ENCODE measurements at places on chromosomes 3 and 15. TPM values are rescaled to one million over a fixed set of nuclear protein-coding genes. Genes with fewer than 3 reads are reported as not detected.

The NR2F2 gene
- total RNA-seq: 28.1 TPM

The POTEB gene
- not detected for total RNA-seq

DNA sequence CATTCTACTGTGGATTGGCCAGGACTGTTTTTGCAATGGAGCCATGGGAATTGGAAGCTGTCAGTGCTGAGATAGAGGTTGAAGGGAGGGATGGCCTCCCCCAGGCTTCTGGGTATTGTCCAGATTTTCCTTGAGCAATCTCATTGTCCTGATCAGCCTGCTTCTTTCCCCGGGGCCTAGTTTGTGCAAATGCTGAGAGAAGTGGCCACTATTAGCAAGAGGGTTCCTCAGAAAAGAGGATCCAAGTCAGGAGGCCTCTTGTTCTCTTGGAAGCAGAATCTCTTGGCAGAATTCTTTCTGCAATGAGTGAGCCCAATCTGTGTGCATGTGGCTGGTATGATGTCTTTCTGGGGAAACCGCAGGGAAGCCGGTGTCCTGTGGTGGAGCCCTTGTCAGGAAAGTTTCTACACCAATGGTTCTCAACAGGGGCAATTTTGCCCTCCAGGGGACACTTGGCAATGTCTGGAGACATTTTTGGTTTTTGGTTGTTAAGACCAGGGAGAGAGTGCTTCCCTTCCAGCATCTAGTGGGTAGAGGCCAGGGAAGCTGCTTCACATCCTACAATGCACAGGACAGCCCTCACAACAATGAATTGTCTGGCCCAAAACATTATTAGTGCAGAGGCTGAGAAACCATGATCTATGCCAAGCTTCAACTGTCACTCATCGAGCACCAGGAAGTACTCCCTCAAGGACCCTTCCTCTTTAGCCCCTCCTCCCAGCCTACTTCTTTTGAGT is 2.0 kb downstream of the LIPC start:
- H3K4me3 ChIP-seq: no peak overlapping the region
- no peak for DNase-seq
- H3K36me3 ChIP-seq: no peaks in the 10 kb centered on the region
- H3K27ac ChIP-seq: no peak overlapping the region
- H3K27me3 ChIP-seq: no peaks in the 10 kb centered on the region

DNA sequence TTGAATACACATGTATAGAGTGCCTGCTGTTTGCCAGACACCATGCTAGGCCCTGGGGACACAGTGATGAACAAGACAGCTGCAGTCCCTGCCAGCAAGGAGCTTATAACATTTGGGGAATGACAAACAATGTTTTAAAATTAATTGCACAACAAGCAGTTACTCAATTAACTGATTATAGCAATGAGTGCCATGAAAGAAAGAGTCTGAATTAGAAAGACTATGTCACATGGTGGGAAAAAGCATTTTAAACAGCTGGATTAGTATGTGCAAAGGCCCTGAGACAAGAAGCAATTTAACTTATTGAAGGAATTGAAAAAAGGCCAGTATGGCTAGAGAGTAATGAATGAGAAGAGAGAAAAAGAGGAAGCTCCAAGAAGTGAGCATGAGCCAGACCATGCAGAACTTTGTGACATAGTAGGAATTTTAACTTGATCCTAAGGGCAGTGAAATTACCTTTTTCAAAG is 64.5 kb upstream of the PLXNA1 start:
- H3K4me3 ChIP-seq: no peak overlapping the region
- no peaks in the 10 kb centered on the region for H3K27me3 ChIP-seq
- H3K4me1 ChIP-seq: no peaks in the 10 kb centered on the region
- H3K36me3 ChIP-seq: no peaks in the 10 kb centered on the region
- H3K27ac ChIP-seq: no peak overlapping the region

The TRA2B gene
- 208 TPM for total RNA-seq

GRCh38 chr3:123521179-123521969 is 63.5 kb downstream of the HACD2 start:
- no peak overlapping the region for H3K27ac ChIP-seq
- no peak overlapping the region for H3K4me3 ChIP-seq
- peak; percentile 54 for DNase-seq
- H3K27me3 ChIP-seq: no peaks in the 10 kb centered on the region
- H3K36me3 ChIP-seq: peaks cover 5% of the 10 kb centered on the region
- H3K4me1 ChIP-seq: no peaks in the 10 kb centered on the region

DNA sequence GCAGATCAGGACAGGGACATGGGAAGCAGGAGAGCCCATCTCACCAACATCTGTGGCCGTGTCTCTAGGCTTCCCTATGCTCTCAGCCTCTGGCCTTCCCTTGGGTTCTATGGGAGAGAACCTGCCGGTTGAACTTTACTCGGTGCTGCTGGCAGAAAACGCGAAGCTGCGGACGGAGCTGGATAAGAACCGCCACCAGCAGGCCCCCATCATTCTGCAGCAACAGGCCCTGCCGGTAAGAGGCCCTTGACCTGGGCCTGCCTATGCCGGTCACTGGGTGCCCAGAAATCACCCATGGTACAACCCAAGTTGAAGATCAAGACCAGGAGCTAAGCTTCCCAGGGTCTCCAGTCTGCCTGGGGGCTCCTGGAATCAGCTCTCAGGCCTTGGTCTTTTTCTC is 34.8 kb downstream of the CYP11A1 start:
- H3K27ac ChIP-seq: no peak overlapping the region
- no peaks in the 10 kb centered on the region for H3K4me1 ChIP-seq

The SCG3 gene
- total RNA-seq: not detected

GRCh38 chr15:64166102-64166890 is 3.5 kb upstream of the PPIB start:
- H3K36me3 ChIP-seq: peaks cover 11% of the 10 kb centered on the region
- H3K27me3 ChIP-seq: no peaks in the 10 kb centered on the region
- DNase-seq: peak; percentile 35
- no peak overlapping the region for H3K27ac ChIP-seq
- peaks cover 5% of the 10 kb centered on the region for H3K4me1 ChIP-seq

The CSNK1G1 gene
- 26.7 TPM for total RNA-seq

The C3orf70 gene
- total RNA-seq: 1.8 TPM

DNA sequence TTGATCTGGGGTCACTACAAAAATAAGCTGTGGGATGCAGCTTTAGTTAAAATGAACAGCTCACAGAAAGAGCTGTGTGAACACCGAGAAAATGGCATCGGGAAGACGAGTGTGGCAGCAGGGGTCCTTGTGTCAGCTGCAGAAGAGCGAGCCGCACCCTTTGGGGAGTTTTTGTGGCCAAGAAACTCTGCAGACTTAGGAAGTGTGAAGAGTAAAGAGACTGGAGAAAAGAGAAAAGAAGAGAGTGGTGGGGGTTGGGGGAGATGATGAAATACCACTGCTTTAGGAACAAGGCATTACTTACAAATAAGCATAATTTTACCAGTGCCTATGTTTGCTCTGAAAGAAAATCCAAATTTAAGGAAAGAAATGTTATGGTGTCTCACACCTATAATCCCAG is 147.8 kb downstream of the LRRC28 start:
- no peaks in the 10 kb centered on the region for H3K4me1 ChIP-seq
- H3K36me3 ChIP-seq: no peaks in the 10 kb centered on the region
- DNase-seq: no peak
- H3K27ac ChIP-seq: no peak overlapping the region
- no peak overlapping the region for H3K4me3 ChIP-seq

DNA sequence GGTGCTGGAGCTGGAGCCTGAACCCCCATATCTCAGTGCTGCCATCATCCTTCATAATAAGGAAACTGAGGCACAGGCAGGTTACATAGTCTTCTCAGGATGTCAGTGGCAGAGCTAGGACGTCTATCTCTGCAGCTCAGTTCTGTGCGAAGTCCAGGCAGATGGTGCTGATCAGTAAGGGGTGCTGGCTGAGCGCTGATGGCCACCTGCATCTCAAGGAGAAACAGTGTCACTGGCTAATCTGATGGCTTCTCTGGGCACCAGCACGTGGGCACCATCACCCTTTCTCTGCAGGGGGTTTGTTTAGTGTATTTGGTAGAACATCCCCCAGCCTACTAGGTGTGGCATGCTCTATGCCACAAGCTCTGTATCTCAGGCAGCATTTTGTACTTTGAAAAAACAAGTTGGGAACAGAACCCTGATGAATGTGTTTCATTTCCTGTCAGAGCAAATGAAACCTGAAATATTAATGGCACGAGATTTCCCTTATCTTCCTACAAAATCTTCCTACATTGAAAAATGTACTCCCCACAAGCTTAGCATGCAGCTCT is 35.1 kb downstream of the APBA2 start:
- no peak for DNase-seq
- no peak overlapping the region for H3K4me3 ChIP-seq
- H3K27me3 ChIP-seq: no peaks in the 10 kb centered on the region
- H3K27ac ChIP-seq: no peak overlapping the region
- peaks cover 8% of the 10 kb centered on the region for H3K36me3 ChIP-seq

- no peak overlapping the region for H3K4me3 ChIP-seq
These were observed 92.0 kb upstream of the TPM1 start for GRCh38 chr15:62950462-62950931.

GRCh38 chr3:133747907-133748639 is 1.9 kb downstream of the TF start:
- no peak for DNase-seq
- no peak overlapping the region for H3K4me3 ChIP-seq
- H3K27ac ChIP-seq: no peak overlapping the region

The TMEM158 gene
- 3.3 TPM for total RNA-seq

Data from IMR-90 (cell line).